Activated CD8-positive, alpha-beta memory T cell treated with anti-CD3 and anti-CD28 coated beads for 4 hours (primary cell): ENCODE measurements at places on chromosomes 12 and 14.

- DNase-seq = no peak
Measured at GRCh38 chr14:38122241-38122640, 85.5 kb upstream of the SSTR1 start.

GRCh38 chr12:115354007-115354890 is 670.3 kb upstream of the TBX3 start:
- DNase-seq = no peak

GRCh38 chr12:53170215-53170614 is 10.3 kb upstream of the ZNF740 start:
- no peak for DNase-seq

- no peak for DNase-seq
Measured at GRCh38 chr14:99280852-99281251, 8.9 kb upstream of the BCL11B start.

GRCh38 chr14:59920378-59920683 is 387 bp downstream of the LRRC9 start:
- DNase-seq = no peak

- DNase-seq = no peak
Measured at GRCh38 chr12:57176139-57176477, 28.7 kb upstream of the LRP1-AS start.

DNA sequence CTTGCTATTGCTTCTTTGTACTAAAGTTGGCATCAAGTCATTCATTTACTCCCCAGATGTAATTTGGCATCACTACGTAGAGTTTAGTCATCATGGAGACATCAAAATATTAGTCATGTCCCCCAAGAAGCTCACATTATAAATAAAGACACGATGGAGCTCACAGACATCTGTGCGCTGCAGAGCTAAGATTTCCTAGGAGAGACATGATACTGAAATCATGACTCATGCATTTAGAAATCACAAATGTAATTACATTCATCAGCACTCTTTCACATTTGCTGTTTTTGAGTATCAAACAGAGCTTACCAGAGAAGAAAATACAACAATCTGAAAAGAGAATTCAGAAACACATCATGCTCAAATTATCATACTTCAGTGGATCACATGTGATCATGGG is 169.8 kb downstream of the LRIG3 start:
- DNase-seq = no peak

DNA sequence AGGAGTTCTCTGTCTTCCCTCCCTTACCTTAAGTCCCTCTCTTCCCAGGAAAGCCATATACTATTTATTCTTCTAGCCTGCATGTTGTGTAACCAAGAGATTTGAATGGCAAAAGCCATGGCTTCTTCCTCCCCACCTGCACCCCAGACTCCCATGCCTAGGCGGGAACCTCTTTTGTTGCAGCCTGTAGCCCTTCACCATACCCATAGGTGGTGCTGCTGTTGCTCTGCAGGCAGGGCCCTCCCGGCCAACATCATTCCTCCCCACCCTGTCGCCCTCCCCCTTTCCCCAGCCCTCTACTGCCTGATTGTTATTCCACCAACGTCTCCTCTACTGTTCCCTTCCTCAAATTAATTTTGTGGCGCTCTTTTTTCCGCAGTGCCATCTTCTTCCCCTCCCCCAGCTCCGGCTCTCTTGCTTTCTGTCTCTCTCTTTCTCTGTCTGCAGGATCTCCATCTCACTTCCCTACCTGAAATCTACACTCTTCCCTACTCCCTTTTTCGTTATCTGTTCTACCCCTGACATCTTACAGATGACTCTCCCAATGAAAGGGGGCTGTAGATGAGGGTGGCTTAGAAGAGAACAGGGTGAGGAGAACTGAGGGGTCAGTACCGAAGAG is 13.8 kb downstream of the NGDN start:
- DNase-seq = no peak
